ENCODE measurements at places on chromosomes 1 and 21. TPM values are rescaled to one million over a fixed set of nuclear protein-coding genes. Genes with fewer than 3 reads are reported as not detected.

Gene C1orf35
- polyA plus RNA-seq, result 37.5 TPM

Gene CLDN8
- polyA plus RNA-seq, result not detected

Gene CR1
- not detected for polyA plus RNA-seq

Gene VPS13D
- 24.5 TPM for polyA plus RNA-seq

Gene ZC3H12A
- not detected for polyA plus RNA-seq

Gene LRRN2
- 3.3 TPM for polyA plus RNA-seq

Gene RPL22
- polyA plus RNA-seq, result 275 TPM

Gene CLSTN1
- 81.0 TPM for polyA plus RNA-seq

Gene KMO
- polyA plus RNA-seq, result 0.72 TPM

Gene ANGPTL3
- not detected for polyA plus RNA-seq

Gene CYP4Z1
- polyA plus RNA-seq, result not detected

Gene XKR8
- not detected for polyA plus RNA-seq

Gene FCGR3B
- not detected for polyA plus RNA-seq

Gene CHD5
- 22.0 TPM for polyA plus RNA-seq

Gene GPR25
- not detected for polyA plus RNA-seq

Gene SMYD3
- polyA plus RNA-seq, result 48.6 TPM

Gene C1orf87
- polyA plus RNA-seq, result not detected

Gene ATAD3C
- not detected for polyA plus RNA-seq

Gene KRTAP12-2
- not detected for polyA plus RNA-seq

Gene TRPM2
- polyA plus RNA-seq, result 0.14 TPM

Gene TRIM58
- 0.26 TPM for polyA plus RNA-seq

Gene RYR2
- polyA plus RNA-seq, result 3.8 TPM

Gene CYP4A11
- polyA plus RNA-seq, result 1.6 TPM
